ENCODE measurements at places on chromosomes 5 and 9.

- no peak overlapping the region for H3K4me3 ChIP-seq
- H3K27ac ChIP-seq: no peak overlapping the region
- H3K27me3 ChIP-seq: peaks cover 17% of the 10 kb centered on the region
- no peak for DNase-seq
- H3K4me1 ChIP-seq: no peaks in the 10 kb centered on the region
- H3K36me3 ChIP-seq: no peaks in the 10 kb centered on the region
These were observed 83.6 kb upstream of the PCSK1 start for GRCh38 chr5:96516631-96517071.

DNA sequence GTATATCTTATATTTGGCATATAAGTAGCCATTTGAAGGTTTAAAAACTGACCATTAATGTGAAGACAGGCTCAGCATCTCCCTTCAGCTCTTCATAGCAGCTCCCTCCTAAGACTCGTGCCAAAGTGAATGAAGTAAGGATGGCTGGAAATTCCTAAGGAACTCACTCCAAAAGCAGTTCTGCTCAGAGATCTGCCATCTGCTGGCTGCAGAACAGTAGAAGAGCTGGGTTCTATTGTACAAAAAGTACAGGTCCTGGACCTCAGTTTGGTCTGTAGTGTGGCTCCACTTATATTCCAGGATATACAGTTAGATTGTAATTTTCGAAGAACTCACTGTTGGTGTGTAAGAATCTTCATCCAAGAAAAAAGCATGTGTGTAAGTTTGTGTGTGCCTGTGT is 104.9 kb upstream of the RUSC2 start:
- H3K27me3 ChIP-seq: peaks cover 18% of the 10 kb centered on the region
- no peaks in the 10 kb centered on the region for H3K36me3 ChIP-seq
- DNase-seq: no peak
- no peak overlapping the region for H3K27ac ChIP-seq
- H3K4me3 ChIP-seq: no peak overlapping the region

GRCh38 chr5:175001876-175002645 is 277.7 kb downstream of the MSX2 start:
- peaks cover 8% of the 10 kb centered on the region for H3K4me1 ChIP-seq
- H3K36me3 ChIP-seq: no peaks in the 10 kb centered on the region
- no peak for DNase-seq
- H3K27ac ChIP-seq: no peak overlapping the region

- no peak for DNase-seq
- peaks cover 2% of the 10 kb centered on the region for H3K27me3 ChIP-seq
- no peaks in the 10 kb centered on the region for H3K36me3 ChIP-seq
These were observed 33.0 kb upstream of the SLC12A7 start for GRCh38 chr5:1144638-1145396.

DNA sequence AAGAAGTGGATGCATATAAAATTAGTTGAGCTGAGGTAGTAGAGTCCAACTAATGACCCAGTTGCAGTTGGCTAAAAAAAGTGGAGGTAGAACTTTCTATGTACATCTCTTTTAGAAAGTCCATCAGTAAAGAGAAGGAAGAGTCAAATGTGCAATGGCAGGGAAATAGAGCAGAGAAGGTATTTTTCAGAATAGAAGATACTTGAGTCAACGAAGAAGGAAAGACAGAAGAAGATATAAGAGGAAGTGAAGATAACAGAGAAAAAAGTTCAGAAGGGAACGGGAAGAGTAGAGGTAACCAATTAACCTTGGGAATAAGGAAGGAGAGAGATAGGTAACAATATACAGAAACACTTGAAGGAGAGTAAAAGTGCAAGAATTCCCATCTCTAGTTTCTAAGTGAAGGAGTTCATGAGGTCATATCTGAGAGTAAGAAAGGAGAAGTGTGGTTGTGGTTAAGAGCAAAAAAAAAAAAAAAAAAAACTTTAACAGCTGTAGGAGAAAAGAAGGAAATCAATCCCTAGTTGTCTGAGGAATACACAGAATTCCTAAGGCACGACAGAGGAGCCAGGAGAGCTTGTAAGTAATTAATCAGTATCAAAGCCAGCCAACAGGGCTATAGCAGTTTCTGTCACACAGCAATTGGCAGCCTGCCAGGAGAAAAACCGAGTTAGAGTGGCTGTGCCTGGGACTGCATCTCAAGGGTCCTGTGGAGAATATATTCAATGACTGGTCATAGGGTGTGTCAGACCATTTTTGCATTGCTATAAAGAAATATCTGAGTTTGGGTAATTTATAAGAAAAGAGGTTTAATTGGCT is 61.0 kb downstream of the ARL15 start:
- no peaks in the 10 kb centered on the region for H3K36me3 ChIP-seq
- no peak overlapping the region for H3K4me3 ChIP-seq
- DNase-seq: no peak

GRCh38 chr9:123478160-123478559 is 122.2 kb downstream of the CRB2 start:
- H3K4me3 ChIP-seq: no peak overlapping the region
- no peaks in the 10 kb centered on the region for H3K27me3 ChIP-seq
- DNase-seq: no peak
- no peak overlapping the region for H3K27ac ChIP-seq

DNA sequence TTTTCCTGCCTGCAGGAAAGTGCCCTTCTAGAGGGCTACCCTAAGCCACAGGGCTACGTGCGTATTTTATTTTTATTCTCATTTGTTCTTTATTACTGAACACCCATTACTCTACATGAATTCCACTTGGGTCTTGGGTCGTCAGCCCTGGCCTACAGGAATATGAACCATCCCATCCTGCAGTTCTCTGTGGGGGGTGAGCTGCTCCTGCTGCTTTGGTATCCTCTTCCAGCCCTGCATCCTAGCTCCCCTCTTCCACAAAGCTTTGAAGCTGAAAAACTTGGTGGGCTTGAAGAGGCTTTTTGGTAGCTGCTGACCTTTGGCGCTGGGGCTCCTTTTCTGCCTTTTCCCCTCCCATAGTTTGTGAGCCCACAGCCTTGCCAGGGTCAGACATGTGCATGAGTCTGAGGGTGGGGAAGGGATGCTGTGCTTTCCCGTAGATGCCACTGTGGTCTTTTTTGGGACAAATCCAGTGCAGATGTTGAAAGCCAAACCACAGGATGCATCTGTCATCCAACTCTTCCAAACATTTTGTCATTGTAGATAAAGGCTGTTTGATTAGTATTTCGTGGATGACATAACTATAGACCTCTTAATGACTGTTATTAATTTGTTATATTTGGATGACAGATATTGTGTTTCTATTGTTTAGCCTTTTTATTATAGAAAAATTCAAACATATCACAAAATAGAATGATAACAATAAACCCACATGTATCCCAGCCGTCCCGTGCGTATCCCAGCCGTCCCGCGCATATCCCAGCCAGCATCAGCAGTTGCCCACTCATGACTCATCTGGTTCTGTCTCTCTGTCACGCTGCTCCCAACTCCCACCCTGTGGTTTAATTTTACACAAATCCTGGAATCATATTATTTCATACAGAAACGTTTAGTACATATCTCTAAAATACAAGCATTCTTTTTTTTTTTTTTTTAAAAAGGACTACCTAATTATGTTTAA is 43.9 kb downstream of the SLC46A2 start:
- H3K27ac ChIP-seq: no peak overlapping the region
- H3K4me3 ChIP-seq: no peak overlapping the region
- no peaks in the 10 kb centered on the region for H3K36me3 ChIP-seq
- no peaks in the 10 kb centered on the region for H3K27me3 ChIP-seq
- peaks cover 12% of the 10 kb centered on the region for H3K4me1 ChIP-seq

DNA sequence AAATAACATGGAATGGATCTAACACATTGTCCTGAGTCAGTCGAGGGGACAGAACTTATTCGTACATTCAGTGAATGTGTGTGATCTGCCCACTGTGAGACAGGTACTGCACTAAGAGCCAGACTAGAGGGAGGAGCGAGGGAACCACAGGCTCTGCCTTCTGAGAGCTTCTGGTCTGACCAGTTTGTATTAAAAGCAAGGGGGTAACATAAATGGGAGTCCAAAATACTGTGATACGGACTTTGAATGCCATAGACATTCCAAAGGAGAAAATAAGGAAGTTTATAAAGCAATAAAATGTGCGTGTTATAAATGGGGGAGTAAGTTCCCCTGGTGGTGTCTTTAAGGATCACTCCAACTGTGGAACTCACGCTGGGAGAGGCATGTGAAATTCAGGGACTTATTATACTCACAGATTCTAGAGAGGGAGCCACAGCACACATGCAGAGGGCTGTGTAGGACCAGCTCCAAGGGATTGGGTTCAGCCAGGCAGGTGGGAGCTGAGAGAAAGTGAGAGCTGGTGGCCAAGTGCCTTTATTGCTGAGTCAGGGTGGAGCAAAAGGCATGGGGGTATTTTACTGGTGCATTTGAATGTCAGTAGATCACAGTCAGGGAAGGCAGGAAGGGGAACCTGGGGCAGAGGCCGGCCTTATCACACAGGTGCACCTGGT is 186.5 kb upstream of the WWC1 start:
- H3K4me3 ChIP-seq: no peak overlapping the region
- H3K27me3 ChIP-seq: peaks cover 2% of the 10 kb centered on the region
- H3K4me1 ChIP-seq: no peaks in the 10 kb centered on the region
- no peaks in the 10 kb centered on the region for H3K36me3 ChIP-seq
